ENCODE measurements at places on chromosomes 2 and 18.

- DNase-seq, result no peak
These were observed 5.6 kb downstream of the TMEM163 start for GRCh38 chr2:134713176-134713575.

DNA sequence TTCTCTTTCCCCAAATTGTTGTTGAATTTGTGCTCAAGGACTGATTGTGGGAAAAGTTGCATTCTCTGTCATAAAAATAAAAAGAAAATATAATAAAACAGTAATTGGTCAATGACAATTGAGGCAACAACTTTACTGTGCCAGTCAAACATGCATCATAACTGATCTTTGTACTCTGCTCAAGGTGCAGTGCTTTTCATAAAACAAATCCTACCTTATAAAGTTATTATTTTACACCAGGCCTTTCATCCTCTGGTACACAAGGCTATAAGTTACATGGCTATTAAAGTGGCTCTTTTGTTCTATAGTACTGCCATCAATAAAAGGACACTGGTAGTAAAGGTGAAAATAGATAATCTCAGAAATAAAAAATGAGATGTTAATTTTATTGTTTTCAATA is 761.9 kb downstream of the SATB2 start:
- no peak for DNase-seq

DNA sequence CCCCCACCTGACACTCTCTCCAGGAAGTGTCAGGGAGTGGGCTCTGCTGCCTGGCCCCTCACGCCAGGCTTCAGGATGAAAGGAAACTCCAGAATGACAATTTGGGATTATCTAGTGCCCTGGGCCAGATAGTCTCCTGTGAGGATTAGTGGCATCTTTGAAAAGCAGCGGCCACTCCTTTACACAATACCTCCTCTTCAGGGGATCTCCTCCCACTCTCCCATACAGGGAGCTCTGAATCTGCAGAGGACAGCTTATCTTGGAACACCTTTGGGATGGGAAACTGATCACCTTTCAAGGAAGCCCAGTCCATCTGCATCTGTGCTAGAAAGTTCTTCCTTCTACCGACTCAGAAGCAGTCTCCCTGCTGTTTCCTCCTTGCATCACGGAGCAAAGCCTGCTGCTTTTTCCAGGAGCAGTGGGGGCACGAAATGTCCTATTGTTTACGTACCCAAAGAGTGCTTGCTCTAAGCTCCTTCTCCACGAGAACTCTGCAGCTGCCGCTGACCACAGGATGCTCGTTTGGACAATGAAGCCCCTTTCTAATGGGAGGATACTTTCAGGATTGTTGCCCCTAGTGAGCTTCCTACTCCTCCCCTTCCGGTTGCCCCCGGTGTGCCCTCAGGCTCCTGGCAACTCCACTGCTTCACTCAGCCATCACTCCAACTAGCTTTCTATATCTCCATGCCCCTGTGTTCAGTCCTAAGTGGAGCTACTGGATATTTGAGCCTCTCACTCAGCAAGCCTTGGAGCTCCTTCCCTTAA is 31.5 kb downstream of the SIX3 start:
- no peak for DNase-seq

DNA sequence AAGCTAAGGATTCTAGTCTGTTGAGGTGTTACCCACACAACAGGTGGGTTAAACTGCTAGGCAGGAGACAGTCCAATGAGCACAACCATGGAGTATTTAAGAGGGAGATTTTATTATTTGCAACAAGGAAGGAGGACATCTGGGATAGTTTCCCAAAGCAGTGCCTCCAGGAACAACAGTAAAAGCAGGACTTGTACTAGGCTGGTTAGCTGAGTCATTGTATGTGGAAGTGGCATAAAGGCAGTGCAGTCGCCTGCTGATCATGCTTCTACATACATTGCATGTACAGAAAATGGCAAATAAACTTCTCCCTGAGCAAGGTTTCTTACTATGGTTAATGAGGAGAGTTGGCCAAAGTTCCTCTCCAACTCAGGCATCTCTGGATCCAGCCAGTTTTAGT is 46.1 kb upstream of the CYTIP start:
- DNase-seq, result no peak

- DNase-seq, result no peak
These were observed 29.6 kb upstream of the TMEM177 start for GRCh38 chr2:119649364-119649917.

- DNase-seq, result no peak
These were observed 49.3 kb downstream of the HIBCH start for GRCh38 chr2:190270298-190270697.

- DNase-seq, result no peak
These were observed 170.2 kb downstream of the TPGS2 start for GRCh38 chr18:36658611-36659010.

DNA sequence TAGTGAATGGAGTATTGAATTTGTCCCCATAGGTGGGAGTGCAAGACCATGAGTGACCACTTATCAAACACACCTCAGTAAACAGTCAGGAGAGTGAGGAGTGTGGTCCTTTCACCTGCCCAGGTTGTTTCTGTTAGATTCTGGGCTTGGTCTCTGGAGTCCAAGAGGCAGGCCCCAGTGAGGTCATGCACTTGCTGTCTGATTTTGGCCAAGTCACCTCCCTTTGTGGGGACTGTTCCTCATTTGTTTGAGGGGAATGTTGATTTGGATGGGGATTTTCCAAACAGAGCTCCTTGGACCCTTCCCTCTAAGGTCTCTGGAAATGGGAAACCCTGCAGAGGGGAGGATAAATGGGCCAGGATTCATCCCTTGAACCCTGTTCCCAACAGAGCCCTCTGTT is 7.3 kb downstream of the IL1RN start:
- no peak for DNase-seq

GRCh38 chr18:44178476-44178875 is 502.2 kb upstream of the SETBP1 start:
- no peak for DNase-seq

- DNase-seq, result no peak
These were observed 38.8 kb downstream of the PPP4R1 start for GRCh38 chr18:9575558-9575957.

- no peak for DNase-seq
These were observed 23.4 kb downstream of the CROCC2 start for GRCh38 chr2:240929364-240930095.

- DNase-seq, result no peak
These were observed 19.8 kb downstream of the SPIRE1 start for GRCh38 chr18:12637901-12638643.

GRCh38 chr2:127424598-127425520 is 6.6 kb downstream of the PROC start:
- DNase-seq, result no peak

DNA sequence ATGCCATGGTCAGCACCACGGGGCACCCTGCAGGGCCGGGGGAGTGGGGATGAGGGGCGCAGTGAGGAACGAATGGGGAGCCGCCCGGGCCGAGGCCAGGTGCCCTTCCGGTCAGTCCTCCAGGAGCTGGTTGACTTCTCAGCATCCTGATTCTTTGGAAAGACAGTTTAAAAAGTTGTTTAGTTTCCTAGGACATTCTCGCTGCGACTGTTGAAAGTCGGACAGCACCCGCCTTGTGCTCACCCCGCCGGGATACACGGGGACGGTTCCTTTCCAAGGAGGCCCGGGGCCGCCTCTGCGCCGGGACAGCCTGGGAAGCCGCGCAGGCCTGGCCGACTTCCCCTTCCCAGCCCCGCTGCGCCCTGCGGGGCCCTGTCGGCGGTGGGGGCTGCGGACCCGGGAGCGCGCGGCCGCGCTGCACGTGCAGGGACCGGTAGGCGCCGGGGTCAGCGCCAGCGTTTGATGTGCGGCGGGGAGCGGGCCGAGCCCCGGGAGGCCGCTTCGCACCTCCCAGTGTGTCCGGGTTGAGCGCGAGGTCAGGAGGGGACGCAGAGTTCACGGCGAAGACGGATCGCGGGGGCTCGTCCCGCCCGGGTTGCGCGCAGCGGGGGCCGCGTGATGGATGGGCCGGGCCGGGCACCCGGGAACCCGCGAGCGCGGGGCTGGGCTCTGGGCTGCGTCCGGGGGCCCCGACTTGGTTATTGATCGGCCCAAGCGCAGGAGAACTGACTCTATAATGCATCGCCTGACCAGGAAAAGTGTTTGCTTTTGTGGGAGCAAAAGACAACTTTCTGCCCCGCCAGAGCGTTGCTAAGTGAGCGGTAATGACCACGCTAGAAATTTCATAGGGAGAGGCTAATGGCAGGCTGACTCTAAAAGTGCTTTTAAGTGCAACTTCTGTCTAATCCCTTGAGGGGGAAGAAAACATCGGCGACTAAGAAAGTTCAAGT is 28.0 kb upstream of the SMIM21 start:
- no peak for DNase-seq

DNA sequence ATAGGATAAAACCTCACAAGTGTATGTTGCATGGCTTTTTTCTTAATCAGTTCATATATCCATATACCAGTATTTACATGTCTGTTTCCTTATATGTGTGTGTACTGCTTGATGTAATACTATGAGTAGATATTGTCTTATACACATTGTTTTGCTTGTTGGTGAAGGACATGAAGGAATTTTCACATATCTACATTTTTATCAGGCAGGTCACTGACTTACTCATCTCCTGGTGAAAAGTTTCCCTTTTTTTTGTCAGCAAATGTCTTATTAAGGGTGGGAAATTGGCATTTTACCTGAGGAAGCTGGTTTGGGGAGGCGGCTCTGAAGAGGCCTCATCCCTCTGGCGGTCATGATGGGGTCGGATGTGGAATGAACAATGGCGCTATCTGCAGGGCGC is 61.4 kb upstream of the LYPD1 start:
- no peak for DNase-seq

DNA sequence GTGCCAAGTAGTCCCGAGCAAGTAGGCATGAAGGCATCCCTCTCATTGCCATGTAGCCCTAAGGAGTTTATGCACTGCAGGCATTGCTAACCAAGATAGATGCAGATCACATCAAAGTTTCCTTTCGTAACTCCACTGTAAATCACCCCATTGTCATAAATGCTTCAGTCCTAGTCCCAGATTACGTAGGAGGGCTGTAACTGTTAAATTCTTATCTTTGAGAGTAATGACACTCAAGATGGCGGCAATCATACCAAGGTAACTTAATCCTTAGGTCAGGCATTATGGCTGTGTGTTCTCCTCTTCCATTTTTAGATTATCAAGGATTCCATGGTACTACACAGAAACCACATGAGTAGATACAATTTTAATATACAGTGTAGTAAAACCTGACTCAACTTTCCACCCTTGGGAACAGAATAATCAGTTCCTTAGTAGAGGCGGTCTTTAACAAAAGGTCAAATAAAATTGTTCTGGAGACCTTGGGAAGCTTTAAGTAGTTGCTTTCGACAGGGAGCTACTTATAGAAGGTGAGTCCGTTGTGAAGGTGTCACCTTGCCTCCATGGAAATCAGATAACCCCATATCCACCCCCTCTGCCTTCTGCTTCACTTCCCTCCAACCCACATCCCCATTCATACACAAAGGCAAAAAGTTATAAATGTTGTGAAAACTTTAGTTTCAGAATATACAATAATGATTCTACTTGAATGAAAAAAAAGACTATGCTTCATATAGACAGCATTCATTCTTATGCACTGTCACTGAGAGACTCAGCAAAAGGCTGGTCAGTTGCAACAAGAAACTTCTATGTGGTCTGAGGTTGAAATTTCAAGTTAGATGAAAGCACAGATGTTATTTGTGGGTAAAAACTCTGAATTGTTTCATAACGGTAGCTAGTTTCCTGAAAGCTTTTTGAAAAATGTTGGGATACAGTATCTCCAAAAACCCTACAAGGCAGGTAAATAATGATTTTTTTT is 64.8 kb upstream of the GALNT5 start:
- no peak for DNase-seq

DNA sequence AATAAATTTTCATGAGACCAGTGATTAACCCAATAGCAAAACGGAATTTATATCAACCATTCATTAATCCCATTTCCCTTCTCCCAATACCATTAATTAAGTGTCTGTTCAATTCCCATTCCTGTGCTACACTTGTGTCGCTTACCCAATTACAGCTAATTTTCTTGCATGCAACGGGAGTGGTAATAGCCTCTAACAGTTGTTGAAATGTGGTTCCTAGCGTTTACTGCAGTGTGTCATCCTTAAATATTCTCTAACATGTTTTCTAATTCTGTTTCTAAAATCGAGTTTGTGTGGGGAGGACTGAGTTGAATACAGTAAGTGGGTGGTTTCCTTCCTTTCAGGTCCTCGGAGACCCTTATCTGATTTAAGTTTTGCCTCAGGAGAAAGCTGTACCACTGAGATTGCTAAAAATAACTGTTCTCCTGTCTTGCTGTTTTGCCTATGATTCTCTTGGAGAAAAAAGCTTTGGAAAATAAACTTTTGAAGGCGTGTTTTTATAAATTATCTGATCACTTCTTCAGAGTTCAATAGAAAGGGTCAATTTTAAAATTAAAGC is 59.3 kb upstream of the LRRTM1 start:
- DNase-seq, result no peak

DNA sequence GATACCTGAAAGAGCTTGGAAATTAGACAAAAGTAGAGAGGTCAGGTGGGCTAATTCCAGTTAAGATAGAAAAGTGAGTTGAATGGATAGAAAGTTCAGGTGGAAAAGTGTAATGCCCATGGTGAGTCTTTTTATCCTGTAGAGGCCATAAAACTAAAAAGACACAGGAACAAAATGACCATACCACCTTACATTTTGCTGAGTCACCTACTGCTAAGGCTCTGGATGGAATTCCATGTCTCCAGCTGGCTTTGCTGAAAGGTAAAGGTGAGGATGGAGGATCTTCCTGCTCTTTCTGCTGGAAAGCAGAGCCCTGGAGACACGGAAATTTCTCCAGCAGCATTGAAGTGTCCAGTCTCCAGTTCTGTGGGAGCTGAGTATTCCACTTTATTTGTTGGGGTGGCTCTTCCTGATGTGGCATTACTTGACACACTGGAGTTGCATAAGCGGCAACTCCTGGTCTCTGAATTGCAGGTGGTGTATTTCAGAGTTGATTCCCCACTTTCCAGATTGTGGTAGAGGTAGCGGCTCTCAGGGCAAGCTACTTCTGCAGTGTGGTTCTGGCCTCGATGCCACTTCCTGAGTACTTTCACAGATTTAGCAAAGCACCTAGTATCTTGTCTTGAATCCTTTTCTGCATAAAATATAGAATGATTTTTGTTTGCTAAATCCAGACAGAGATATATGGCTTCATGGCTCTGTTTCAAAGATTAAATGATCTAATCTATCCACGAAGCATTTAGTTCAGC is 10.7 kb downstream of the IL1RL2 start:
- no peak for DNase-seq

DNA sequence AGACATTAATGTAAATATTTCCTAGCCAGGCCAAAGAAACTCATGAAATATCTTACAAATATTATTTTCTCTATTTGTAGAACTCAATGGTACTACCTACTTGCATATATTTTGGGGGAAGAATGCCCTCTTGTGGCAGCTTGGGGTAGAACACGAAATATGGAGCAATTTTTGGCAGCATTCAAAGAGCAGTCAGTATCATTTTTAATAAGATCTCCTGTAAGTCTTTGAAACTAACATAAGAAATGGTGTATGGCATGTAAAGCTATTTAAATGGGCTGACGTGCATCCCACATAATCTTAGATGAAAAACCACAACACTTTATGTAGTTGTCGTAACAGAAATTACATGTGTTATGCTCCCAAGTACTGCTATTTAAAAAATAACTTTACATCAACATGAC is 62.3 kb upstream of the CCDC195 start:
- peak; percentile 14 for DNase-seq
